ENCODE measurements at places on chromosomes 16 and 17. TPM values are rescaled to one million over a fixed set of nuclear protein-coding genes. Genes with fewer than 3 reads are reported as not detected.

The KRT24 gene
- not detected for total RNA-seq

The TBC1D3H gene
- not detected for total RNA-seq

The GUCY2D gene
- total RNA-seq: not detected

The CD300H gene
- total RNA-seq: not detected

The RHBDL1 gene
- total RNA-seq: 9.4 TPM

The GPRC5C gene
- 4.8 TPM for total RNA-seq

The CDH1 gene
- not detected for total RNA-seq

The DHX8 gene
- total RNA-seq: 40.5 TPM

The TUFM gene
- 128 TPM for total RNA-seq

The ERI2 gene
- total RNA-seq: 41.7 TPM

The C16orf46 gene
- 0.73 TPM for total RNA-seq

The PRKCB gene
- under 0.01 TPM for total RNA-seq

The PYDC1 gene
- not detected for total RNA-seq

The HBQ1 gene
- not detected for total RNA-seq

The PALB2 gene
- total RNA-seq: 8.4 TPM

The KRT15 gene
- total RNA-seq: 2.9 TPM

The IRF8 gene
- not detected for total RNA-seq

The FOXJ1 gene
- not detected for total RNA-seq

The ABCA10 gene
- total RNA-seq: 4.7 TPM

The PKMYT1 gene
- 9.9 TPM for total RNA-seq

The HSD3B7 gene
- 76.7 TPM for total RNA-seq

The SLC5A11 gene
- total RNA-seq: not detected

The TEX14 gene
- not detected for total RNA-seq

The TMEM235 gene
- total RNA-seq: not detected

The MARVELD3 gene
- not detected for total RNA-seq

The G6PC1 gene
- not detected for total RNA-seq

The CASKIN1 gene
- 2.0 TPM for total RNA-seq

The TBC1D3I gene
- total RNA-seq: not detected

The CBFA2T3 gene
- total RNA-seq: 0.17 TPM

The C1QTNF1 gene
- total RNA-seq: 6.3 TPM

The CLEC18A gene
- total RNA-seq: 0.58 TPM

The TSPOAP1 gene
- 0.50 TPM for total RNA-seq

The CDR2L gene
- 12.7 TPM for total RNA-seq

The KRTAP9-2 gene
- total RNA-seq: not detected

The HIC1 gene
- total RNA-seq: 98.9 TPM

The TMEM238L gene
- total RNA-seq: not detected
